ENCODE measurements at places on chromosomes 12 and 14.
A peak's percentile ranks its signal among the peaks of the same experiment; 100 is the strongest.

DNA sequence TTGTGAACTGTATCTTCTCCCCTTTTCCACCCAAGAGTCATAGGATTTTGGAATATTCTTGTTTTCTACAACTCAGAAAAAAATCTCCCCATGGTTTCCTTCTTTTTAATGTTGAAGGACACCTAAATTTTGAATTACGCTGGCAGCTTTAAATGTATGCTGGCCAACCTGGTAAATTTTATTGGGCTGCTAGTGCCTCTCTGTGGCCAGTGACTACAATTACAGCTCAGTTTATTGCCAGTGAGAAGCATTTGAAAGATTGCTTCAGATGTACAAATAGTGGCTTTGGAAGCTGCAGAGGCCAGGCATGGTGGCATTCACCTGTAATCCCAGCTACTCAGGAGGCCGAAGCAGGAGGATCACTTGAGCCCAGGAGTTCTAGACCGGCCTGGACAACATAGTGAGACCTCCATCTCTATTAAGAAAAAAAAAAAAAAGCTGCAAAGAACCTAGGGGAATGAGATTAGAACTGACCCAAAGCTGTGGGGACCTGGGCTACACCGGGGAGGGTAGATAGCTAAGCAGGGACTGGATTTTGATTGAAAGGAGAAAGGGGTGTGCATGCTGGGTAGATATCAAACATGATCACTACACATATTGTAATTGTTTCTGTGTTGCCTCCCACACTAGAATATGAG, 7.6 kb upstream of the RAB21 start:
- peak; percentile 67 for DNase-seq

DNA sequence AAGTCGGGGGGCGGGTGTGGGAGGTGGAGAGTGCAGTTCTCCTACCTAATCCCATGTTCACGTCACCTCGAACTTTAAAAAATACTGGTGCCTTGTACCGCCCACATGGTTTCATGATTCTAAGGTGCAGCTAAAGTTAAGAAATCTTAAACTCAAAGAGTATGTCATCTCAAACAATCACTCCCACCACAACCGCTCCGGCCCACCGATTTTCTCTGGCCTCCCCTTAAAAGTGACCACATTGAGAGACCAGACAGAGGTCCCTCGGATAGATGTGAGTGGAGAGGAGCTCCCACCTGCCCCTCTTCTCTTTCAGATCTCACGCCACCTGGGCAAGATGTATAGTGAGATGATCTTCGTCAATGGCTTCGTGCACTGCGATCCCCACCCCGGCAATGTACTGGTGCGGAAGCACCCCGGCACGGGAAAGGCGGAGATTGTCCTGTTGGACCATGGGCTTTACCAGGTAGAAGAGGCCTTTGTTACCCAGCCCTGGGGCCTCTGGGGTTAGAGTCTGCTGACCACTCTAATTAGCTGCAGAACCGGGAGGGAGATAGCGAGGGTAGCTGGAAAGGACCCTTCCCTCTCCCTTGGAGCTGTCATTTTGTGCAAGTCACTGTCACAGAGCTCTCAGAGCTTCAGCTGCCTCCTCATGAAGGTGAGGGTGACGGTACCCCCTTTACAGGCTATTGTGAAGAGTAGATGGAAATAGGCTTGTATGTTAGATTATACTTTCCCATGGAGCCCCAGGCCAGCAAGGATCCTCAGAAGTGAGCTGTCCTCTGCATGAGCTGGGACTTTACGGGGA, 124.4 kb downstream of the ADCK1 start:
- DNase-seq: no peak

- no peak for DNase-seq
Observed at GRCh38 chr12:124661341-124661740, 93.9 kb upstream of the NCOR2 start.

DNA sequence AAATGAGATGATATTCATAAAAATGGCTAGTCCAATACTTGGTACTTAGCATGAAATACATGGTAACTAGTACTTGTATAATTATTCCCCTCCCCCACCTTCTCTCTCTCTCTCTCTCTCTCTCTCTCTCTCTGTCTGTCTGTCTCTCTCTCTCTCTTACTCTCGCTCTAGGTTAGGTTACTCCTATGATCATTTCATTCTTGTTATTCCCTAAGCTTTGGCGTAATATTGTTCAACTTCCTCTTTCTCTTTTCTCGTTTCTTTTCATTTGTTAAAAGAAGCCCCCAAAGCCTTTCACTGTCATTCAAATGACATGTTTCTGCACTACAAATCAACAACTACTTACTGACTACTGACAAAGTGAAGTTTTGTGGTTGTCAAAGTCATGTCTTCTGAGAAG, 89.8 kb downstream of the GRIP1 start:
- DNase-seq: no peak

GRCh38 chr14:78488938-78489337, 318.8 kb downstream of the NRXN3 start:
- no peak for DNase-seq
